ENCODE measurements at places on chromosomes 16 and 17.

- DNase-seq: peak; percentile 89
Measured at GRCh38 chr17:50681263-50682200, 26.2 kb downstream of the ANKRD40 start.

- DNase-seq: no peak
Measured at GRCh38 chr16:26840691-26841090, 226.0 kb upstream of the C16orf82 start.

- no peak for DNase-seq
Measured at GRCh38 chr17:50635982-50636803, 1.5 kb downstream of the ABCC3 start.

DNA sequence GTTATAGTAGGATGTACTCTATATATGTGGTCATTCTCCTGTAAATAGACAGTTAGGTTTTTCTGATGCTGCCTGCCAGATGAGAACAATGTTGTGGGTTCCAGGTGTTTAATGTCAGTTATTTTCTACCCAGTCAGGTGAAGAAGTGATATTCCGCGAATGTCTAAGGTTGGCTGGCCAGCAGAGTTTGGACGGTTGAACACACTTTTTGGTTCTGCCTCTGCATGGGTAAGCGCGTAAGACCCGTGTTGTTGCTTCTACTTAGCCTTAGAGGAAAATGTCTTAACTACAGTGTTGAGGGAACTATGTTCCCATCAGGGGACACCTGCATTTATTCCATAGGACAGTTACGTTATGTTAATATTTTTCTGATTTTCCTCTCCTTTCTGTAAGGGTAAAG lies 162.6 kb downstream of the MAP2K6 start:
- no peak for DNase-seq

DNA sequence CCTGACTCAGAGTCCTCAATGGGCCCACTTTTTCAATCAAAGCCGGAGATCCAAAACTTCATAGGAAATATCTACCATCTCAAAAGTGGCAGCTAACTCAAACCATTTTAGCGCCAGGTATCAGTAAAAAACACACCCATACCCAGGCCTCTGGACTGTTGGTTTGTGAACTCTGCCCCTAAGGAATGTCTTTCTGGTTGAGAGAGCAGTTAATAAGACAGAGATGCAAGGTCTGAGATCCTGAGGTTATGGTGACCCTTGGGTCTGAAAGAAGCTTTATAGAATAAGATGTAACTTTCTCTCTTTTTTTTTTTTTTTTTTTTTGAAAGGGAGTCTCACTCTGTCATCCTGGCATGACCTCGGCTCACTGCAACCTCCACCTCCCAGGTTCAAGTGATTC lies 350.5 kb downstream of the SOX9 start:
- no peak for DNase-seq

DNA sequence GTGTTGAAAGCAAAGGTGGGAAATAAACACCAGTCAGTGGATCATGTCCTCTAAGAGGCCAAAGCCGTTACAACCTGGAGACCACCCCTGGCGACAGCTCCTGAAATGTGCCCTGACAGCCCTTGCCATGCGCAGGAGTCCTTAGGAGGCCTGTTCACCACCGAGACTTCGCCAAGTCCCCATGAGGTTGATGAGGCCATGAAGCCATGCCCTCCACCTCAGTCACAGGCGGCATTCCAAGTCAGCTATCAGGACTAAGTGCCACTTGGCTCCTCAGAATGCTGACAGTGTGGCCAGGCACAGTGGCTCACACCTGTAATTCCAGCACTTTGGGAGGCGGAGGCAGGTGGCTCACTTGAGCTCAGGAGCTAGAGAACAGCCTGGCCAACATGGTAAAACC lies 27.1 kb downstream of the ADAM11 start:
- no peak for DNase-seq

- no peak for DNase-seq
Measured at GRCh38 chr16:27347930-27348685, 34.3 kb downstream of the IL4R start.

- no peak for DNase-seq
Measured at GRCh38 chr17:61926826-61927207, 965 bp downstream of the INTS2 start.

GRCh38 chr17:17377071-17377967 lies 74.1 kb downstream of the NT5M start:
- DNase-seq: no peak

DNA sequence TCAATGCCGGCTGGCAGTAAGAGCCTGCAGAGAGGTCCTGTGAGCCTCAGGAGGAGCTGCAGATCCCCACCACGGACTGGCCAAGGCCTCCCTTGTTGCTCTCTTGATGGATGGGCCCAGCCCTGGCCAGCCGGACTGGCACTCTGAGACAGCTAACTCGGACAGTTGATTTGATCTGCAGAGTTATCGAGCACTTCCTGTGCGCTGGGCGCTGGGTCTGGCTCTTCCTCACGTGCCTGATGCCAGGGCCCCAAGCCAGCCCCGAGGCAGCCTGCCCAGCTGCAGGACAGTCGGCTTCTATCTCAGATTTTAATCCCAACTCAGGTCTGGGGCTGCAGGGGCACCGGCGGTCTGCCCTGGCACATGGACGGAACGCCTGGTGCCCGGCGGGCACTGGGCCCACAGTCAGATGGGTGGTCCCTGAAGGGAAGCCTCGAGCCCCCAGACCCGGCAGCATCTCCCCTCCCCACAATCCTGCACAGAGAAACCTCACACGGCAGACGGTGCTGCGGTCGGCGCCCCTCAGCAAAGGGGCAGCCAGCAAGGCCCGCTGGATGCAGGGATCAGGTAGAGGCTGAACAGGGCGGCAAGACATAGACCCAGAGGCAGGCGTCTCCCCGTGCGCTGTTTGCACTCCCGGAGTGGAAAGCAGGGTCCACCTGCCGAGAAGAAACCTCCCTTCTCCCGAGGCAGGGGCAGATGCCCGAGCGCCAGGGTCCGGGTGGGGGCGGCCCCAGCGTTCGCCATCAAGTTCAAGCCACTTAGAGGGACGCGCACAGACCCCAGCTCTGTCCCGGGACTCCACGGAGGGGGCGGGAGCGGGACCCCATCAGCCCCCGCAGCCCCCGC lies 34.0 kb downstream of the TIMM22 start:
- DNase-seq: no peak

GRCh38 chr17:2390199-2390836 lies 10.5 kb downstream of the MNT start:
- no peak for DNase-seq

GRCh38 chr16:79751471-79752184 lies 151.1 kb upstream of the MAF start:
- DNase-seq: no peak

DNA sequence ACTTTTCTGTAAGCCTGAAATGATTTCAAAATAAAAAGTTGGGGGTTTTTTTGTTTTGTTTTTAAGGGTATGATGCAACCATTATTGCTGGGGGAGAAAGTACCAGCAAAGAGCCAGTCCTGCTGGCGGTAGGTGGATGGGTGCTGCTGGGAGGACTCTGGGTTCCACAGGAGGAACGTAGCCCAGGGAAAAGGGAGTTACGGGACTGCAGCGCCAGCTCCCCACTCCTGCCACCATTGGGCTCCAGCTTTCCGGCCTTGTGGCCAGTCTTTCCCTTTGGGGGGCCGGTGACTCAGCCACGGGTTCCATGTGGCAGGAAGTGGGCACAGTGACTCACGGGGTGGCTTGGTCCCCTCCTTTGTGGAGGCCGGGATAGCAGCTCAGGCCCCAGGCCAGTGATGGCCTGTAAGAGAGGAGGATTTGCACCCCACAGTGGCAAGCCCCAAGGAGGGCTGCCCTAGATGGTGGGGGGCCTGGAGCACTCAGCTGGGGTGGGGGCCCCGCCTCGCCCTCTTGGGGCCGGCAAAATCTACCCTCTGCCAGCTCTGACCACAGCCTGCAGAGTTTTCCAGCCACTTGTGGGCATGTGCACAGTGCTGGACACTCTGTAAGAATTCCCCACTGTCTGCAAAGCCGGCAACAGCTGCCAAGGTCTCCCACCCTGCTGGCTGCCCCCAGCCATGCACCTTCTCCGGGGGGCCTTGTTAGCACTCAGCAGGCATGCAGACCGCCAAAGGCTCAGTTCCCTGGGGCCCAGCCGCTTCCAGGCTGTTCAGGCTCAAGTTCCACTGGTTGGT lies 30.4 kb downstream of the SOCS3 start:
- no peak for DNase-seq

DNA sequence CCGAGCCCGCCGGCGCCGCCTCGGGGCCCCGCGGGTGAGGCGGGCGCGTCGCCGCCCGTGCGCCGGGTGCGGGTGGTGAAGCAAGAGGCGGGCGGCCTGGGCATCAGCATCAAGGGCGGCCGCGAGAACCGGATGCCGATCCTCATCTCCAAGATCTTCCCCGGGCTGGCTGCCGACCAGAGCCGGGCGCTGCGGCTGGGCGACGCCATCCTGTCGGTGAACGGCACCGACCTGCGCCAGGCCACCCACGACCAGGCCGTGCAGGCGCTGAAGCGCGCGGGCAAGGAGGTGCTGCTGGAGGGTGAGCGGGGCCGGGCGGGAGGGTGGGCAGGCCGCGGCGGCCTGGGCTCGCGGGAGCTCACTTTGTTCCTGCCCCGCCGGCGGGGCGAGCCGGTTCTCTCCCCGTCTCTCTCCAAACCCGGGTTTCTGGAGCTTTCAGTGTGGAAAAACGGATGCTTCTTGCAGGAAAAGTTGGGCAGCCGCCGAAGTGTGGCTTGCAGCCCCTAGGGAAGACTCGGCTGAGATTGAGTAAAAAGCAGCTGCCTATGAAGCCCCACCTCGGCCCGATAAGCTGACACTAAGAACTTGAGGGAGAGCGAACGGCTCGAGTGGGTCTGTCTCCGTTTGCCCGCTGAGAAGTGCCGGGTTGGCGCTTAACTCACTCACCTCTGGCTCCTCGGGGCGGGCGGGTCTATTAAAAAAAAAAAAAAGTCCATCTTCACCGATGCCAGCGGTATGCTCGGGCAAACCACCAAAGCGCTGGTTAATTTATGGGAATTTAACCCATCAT lies 677 bp downstream of the SNTB2 start:
- DNase-seq: peak; percentile 86

- DNase-seq: no peak
Measured at GRCh38 chr17:77619326-77619725, 339.2 kb upstream of the TNRC6C start.

DNA sequence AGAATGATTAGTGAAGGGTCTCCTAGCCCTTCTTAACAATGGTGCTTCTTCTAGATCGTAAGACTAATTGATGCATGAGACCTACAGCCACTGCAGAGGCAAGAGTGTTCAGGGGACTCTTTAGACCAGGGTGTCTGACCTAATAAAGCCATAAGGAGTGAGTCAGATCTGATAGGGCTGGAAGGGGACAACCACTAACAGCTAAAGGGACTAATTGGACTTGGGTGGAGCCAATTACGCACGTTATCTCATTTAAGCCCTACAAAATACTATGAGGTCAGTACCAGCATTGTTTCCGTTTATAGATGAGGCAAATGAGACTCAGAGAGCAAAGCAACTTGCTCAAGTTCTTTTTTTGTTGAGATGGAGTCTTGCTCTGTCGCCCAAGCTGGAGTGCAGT lies 14.5 kb upstream of the RNF222 start:
- no peak for DNase-seq

DNA sequence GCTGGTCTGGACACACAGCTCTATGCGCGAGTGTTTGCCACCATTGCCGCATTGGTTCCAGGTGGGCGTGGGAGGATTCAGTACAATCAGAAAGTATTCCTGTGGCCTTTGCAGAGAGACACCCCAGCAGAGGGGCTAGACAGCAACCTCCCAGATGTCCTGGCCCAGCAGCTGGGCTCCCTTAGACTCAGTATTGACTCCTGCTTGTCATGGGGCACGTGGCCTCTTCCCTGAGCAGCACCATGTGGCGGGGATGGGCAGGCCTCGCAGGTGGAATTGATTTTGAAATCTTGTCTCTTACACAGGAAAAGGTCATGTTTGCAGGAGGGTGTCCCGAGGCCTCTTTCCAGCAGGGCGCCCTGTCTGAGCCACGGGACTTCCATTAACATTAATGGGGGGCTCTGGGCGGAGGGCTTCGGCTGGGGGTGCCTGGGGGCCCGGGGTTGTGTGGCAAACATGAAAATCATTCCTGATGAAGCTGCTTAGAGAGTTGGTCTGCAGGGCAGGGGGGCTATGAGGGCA lies 96.4 kb downstream of the C16orf78 start:
- DNase-seq: no peak

DNA sequence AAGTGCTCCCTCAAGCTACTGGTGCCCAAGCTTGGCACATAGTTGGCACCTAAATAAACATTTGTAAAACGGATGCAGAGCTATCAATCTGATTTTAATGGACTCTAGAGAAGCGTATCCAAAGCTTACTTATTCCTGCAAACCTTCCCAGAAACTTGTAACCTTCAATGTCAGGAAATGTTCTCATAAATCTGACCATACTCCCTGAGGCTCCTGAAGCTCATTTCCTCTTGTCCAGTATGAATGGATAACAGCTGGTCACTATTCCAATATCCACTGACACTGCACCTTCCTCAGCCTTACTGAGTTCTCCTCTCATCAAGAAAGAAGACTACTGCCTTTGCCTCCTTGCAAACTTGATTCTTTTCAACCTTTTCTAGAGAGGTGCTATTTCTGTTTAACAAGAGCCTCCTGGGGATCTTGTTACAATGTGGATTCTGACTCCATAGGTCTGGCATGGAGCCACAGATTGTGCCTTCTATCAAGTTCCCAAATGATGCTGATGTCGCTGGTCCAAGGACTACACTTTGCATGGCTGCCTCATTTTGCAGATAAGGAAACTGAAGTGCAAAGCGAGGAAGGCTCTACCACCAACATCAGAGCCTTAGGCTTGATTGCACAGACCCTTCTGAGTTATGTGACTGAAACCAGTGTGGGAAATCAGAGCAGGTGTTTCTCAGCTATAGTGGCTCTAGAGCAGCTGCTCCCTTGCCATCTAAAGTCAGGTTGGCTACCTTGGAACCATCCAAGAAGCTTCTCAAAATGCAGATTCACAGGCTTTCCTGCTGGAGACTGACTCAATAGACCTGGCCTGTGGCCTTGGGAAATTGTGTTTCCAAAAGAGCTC lies 377.8 kb downstream of the SOX9 start:
- DNase-seq: no peak

DNA sequence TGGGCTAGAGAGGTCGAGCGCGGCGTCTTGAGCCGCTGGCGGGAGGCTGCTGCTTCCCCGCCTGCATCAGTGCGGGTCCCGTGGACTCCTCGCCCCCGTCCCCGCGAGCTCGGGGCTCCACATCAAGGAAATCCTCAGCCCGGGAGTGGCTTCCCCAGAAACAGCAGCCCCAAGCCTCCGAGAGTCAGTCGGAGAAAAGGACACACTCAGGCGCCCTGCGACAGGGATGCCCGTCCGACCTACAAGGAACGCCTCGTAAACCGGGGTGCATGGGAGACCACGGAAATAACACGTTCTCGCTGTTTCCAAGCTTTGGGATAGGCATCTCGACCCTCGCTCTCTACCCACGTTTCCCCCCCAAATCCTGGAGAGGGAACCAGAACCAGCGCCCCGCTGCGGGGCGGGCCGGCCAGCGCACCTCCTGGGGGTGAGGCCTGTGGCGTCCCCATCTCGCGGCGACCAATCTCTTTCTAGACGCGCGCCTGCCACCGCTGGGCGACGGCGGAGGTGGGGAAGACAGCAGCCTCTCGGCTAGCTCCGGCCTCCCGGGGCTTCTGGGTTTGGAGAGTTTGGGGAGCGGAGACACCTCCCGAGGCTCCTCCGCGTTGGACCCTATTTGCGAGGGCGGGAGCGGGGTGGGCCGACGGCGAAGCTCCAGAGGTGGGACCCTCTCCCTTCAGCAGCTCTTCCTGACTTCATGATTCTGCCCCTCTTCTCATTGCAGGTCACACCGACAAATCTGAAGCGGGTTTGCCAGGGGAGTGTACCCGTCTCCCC lies 759 bp upstream of the TP53I13 start:
- peak; percentile 79 for DNase-seq

All from 8988T (cell line).